Renal cortical epithelial cell (primary cell): ENCODE measurements at places on chromosomes 13 and 19. TPM values are rescaled to one million over a fixed set of nuclear protein-coding genes. Genes with fewer than 3 reads are reported as not detected.
A peak's percentile ranks its signal among the peaks of the same experiment; 100 is the strongest.

The FAM124A gene
- total RNA-seq, result 0.35 and 0.60 TPM in 2 replicates

The LEUTX gene
- total RNA-seq, result not detected in 2 replicates

The SLITRK5 gene
- under 0.01 and 0.20 TPM in 2 replicates for total RNA-seq

The VAV1 gene
- 0.05 and 5.2 TPM in 2 replicates for total RNA-seq

The SLC25A41 gene
- 0.10 TPM in 1 of 2 replicates, not detected in the other for total RNA-seq

The SYNGR4 gene
- total RNA-seq, result not detected in 2 replicates

The PALM gene
- 0.35 and 45.4 TPM in 2 replicates for total RNA-seq

The IZUMO2 gene
- total RNA-seq, result not detected in 2 replicates

- DNase-seq, result no peak
Observed at GRCh38 chr19:2325281-2326046, 2.9 kb downstream of the LSM7 start.

GRCh38 chr19:28074773-28075172 lies 1138.2 kb downstream of the UQCRFS1 start:
- DNase-seq, result peak; percentile 80

- no peak for DNase-seq
Observed at GRCh38 chr13:102940143-102940542, 94.3 kb downstream of the ERCC5 start.

GRCh38 chr19:22628401-22628800 lies 5.7 kb upstream of the ZNF492 start:
- no peak for DNase-seq

DNA sequence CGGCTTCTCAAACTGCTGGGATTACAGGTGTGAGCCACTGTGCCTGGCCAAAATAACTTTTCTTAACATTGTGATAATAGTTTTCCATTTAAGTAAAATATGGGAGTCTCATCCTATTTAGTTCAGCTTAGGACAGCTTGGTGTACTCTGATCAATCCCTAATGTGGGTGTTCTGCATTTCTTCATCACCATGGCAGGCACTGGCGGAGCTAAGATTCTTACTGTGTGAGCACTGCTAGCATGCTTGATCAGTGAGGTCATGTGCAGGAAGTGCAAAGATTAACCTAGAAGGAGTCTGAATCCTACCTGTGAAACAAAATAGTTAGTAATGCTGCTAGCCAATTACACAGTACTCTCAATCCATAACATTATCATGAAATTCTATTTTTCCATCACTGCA lies 1684.2 kb upstream of the SLC10A2 start:
- peak; percentile 91 for DNase-seq

DNA sequence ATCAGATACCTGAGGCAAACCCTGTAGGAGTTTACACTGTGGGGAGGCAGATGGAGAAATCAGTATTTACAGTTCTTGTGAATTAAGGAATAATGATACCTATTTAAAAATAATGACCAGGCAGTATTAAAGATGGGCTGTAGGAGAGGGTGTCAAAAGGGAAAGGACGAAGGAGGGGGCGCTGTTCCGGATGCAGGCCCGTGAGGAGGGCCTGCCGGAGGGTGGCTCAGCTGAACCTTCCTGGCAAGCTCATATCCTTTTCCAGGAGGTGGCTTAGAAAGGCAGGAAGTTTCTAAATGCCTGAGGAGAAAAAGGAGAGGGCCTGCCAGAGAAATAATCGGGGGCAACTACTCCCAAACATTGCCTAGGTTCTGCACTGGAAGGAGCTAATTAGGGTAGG lies 46.6 kb downstream of the MBNL2 start:
- DNase-seq, result no peak

DNA sequence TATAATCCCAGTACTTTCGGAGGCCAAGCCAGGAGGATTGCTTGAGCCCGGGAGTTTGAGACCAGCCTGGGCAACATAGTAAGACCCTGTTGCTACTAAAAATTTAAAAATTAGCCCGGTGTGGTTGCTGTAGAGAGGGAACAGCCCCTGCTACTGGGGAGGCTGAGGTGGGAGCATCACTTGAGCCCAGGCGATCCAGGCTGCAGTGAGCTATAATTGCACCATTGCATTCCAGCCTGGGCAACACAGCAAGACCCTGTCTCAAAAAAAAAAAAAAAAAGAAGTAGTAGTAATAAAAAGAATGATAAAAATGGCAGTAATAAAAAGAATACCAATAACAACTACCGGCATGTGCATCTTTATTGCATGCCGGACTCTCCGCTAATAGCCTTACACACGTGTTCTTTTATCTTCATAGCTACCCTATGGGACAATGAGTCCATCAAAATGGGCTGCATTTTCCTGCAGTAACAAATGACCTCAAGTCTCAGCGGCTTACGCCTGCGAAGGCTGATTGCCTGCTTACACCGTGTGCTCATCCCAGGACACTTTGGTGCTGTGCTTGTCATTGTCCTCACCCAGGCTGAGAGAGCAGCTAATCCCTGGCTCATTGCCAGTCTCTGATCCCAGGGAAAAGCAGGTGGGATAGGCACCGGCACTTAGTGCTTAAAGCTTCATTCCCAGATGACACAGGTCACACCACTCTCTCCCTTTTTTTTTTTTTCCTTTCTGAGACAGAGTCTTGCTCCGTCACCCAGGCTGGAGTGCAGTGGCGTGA lies 14.4 kb upstream of the SYCN start:
- no peak for DNase-seq

GRCh38 chr13:65600702-65601101 lies 1629.4 kb downstream of the PCDH9 start:
- DNase-seq, result no peak

DNA sequence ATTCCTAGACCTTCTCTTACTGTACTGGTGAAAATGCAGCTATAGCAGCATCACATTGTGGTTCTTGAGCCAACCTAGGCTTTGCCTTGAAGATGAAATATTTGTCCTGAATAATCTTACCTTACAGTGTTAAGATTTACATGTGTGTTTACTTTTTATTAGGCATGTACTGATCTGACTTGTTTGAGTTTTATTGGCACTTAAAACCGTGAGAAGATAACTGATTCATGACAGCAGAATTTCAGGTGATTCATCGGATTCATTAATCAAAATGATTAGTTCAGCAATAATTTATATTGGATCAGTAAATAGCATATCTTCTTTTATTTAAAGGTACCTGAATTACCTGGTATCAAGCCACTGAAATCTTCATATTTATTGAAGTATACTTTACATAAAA lies 296.3 kb downstream of the KLF5 start:
- DNase-seq, result no peak

- DNase-seq, result no peak
Observed at GRCh38 chr19:45146741-45147205, 14.0 kb downstream of the NKPD1 start.

- DNase-seq, result no peak
Observed at GRCh38 chr13:74324338-74324737, 190.1 kb upstream of the KLF12 start.

DNA sequence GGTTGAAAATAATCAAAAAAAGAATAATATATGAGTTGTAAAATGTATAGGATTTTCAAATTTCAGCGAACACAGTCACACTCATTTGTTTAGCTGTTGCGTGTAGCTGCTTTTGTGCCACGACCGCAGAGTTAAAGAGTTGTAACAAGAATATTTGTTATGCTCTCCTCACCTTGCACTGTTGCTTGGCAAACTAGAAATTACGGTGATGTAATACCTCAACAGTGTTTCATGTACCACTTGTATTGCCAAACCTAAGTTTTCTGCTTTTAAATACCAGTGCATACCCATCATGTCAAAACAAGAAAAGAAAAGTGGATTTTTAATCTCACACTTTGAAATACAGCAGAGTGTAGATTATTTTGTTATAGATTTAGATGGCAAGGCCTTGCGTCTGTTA lies 201.1 kb downstream of the NBEA start:
- no peak for DNase-seq

GRCh38 chr19:29672933-29673336 lies 7.7 kb downstream of the PLEKHF1 start:
- no peak for DNase-seq

GRCh38 chr19:43678512-43679261 lies 8.7 kb upstream of the PLAUR start:
- no peak for DNase-seq

GRCh38 chr13:39675904-39676303 lies 20.4 kb downstream of the COG6 start:
- no peak for DNase-seq

DNA sequence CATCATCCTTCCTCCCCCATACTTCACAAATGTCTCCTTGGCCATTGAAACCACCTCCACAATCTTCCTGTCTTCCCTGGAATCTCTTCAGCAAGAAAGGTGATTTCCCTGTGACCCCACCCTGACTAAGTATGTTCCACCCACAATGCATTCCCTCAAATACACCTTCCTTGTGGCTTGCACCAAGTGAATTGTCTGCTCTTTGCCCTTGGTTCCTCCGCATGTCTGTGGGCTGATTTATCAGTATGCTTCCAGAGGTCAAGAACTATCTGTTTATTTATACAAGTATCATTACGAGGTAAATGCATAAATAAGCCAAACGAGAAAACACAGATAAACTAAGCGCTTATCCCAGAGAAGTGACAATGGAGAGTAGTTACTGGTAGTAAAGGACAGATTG lies 45.4 kb upstream of the POMP start:
- peak; percentile 11 for DNase-seq

GRCh38 chr13:84571264-84571663 lies 689.0 kb upstream of the SLITRK1 start:
- no peak for DNase-seq

- no peak for DNase-seq
Observed at GRCh38 chr19:56875717-56876116, 35.2 kb upstream of the PEG3 start.

DNA sequence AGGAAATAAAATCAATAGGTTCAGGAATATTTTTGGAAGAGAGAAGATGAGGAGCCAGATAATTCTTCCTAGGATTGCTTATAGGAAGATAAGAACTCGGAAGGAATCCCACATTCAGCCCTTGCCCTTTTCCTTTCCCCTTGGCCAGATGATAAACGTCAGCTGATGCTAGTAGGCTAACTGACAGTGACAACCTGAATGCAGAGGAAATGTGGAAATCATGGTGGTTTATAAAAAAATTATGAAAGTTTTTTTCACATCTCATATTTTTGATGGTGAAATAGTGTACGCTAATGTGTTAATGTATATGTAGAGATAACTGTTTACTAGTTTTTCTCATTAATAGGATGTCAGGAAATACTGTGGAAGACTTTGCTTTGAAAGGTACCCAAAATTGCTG lies 56.9 kb downstream of the EDNRB start:
- no peak for DNase-seq

- DNase-seq, result no peak
Observed at GRCh38 chr13:53569453-53569852, 540.8 kb downstream of the OLFM4 start.

DNA sequence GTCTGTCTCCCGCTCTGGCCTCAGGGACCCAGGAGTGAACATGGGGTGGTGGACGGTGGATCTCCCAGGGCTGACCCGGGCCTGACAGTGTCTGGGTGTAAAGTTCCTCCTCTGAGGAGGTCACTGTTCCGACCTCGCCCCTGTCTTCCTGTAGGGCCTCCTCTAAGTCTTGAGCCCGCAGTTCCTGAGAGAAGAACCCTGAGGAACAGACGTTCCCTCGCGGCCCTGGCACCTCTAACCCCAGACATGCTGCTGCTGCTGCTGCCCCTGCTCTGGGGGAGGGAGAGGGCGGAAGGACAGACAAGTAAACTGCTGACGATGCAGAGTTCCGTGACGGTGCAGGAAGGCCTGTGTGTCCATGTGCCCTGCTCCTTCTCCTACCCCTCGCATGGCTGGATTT lies at the start of gene SIGLEC9:
SIGLEC9 (plus strand) TSS at position 178 of the 400 bp plus-strand sequence; CDS start at position 247, 69 bp downstream.
- DNase-seq, result no peak

GRCh38 chr13:114147803-114148520 lies 15.5 kb upstream of the RASA3 start:
- no peak for DNase-seq

- DNase-seq, result no peak
Observed at GRCh38 chr13:94544922-94545321, 51.0 kb downstream of the TGDS start.
